ENCODE measurements at places on chromosomes 5 and 9.

DNA sequence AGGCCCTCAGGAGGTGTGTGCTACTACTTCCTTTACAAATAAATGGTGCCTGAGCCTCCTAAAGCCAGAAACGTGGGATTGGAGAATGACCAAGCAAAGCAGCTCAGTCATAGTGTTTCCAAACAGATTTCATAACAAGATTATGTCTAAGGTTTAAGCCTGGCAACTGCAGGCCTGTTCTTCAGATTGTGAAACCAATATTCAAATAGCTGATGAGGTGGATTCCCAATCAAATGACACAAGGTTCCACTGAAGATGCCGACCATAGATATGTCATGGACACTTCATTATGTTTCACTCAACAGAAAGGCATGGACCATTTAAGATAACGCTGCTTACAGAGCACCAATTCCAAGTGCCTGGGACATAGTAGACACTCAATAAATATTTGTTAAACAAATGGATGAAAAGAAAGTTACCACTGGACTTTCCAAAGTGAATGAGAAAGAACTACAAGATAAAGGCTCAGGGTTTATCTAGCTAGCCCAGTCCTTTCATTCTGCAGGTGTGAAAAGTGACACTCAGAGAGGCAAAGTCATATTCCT is 189.5 kb downstream of the ACTL7B start:
- DNase-seq = no peak

- DNase-seq = no peak
Measured at GRCh38 chr9:124444166-124444565, 6.1 kb upstream of the ADGRD2 start.

DNA sequence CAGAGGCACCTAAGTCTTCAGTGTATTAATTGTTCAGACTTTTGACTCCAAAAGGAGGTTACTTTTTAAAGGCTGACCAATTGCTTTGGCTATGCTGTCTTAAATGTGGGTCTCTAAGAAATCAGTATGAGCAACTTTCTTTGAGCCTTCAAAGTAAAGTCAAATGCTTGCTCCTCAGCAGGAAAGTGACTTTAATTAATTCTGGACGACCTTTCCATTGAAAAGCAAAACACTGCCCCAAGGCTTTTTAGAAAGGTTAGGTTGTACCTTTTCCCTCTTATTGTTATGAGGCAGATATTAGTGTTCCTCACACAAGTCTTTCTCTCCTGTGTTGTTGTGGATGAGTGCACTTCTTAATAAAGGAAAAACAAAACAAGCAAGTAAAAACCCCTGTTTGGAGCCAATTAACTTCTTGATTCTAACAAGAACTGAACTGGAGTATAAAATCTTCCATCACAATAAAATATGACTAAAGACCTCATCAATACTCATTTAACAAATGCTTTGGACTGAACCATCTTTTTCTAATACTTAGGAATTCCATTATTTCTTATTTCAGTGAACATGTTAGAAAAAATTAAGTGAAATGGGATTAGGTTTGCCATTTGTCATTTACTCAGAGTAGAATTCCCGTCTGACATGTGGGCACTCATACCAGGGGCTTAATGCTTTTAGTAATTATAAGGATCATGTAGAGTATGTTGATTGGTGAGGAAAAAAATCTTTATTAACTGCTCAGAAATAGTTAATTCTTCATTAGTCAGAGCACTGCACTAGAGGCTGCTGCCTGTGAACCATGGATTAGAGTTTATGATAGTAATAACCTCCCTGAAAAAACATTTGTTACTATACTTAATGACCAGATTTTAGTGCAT is 159.1 kb upstream of the ZNF608 start:
- DNase-seq = no peak

DNA sequence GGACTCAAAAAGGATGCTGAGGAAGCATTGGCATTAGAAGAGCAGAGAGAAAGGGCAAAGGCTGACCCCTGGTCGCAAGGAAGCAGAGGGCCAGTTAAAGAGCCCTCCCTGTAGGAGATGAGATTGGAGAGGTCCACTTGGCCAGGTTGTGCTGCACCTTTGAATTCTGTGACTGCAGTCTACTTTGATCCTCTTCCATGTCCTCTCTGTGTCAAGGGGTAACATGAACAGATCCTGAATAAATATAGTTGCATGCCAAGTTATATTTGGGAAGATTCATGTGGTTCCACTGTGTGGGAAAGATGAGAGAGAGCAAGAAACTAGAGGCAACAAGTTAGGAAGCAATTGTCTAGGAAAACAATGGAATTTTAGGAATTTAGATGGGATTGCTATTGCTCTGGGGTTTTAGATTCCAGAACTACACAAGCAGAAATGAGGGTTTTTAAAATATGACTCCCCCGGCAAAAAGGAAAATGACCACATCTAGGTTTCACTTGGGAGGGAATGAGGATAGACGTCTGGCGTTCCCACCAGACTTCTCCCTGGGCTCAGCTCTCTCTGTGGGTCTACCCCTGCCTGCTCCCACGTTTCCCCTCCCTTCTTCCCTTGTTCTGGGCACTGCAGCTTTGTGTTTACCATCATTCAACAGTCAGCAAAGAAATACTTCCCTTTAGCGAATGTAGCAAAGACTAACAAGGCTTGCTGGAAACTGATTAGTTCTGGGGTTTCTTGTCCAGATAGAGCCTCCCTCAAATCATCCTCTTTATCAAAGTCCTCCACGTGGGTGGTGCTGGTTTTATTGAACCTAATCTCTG is 63.6 kb downstream of the SNX18 start:
- DNase-seq = no peak

DNA sequence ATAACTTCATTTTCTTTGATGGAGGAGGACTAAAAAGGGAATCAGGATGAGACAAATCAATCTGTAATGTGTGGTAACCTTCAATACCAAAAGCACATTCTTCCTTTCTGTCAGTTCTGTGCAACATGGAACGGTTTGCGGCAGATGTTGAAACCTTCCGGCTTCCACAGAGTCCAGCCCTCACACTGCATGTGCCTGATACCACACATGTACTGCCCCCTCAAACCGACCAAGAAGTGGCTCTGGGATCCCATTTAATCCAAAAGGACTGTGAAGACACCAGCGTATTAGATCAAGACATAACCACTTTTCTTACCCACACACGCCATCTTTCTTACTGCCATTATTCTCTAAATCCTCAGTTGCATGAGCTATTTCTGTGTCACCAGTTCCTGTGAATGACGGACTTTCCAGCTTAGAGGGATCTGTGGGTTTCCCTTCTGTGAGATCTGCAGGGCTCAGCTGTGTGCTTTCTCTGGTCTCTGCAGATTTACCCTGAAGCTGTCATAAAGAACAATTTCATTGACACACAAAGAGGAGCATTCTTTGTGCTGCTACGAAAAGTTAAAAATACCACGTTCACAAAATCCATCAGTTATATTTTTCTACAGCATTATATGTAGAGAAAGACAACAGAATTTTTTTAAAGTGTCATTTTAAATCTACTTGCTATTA is 25.8 kb downstream of the NSUN2 start:
- no peak for DNase-seq
